Kidney (tissue), 22 donors: ENCODE measurements at places on chromosomes 1 and 21. TPM values are rescaled to one million over a fixed set of nuclear protein-coding genes. Genes with fewer than 3 reads are reported as not detected.

- no peak for DNase-seq
Measured at GRCh38 chr1:52706941-52707926, 9.1 kb upstream of the COA7 start.

DNA sequence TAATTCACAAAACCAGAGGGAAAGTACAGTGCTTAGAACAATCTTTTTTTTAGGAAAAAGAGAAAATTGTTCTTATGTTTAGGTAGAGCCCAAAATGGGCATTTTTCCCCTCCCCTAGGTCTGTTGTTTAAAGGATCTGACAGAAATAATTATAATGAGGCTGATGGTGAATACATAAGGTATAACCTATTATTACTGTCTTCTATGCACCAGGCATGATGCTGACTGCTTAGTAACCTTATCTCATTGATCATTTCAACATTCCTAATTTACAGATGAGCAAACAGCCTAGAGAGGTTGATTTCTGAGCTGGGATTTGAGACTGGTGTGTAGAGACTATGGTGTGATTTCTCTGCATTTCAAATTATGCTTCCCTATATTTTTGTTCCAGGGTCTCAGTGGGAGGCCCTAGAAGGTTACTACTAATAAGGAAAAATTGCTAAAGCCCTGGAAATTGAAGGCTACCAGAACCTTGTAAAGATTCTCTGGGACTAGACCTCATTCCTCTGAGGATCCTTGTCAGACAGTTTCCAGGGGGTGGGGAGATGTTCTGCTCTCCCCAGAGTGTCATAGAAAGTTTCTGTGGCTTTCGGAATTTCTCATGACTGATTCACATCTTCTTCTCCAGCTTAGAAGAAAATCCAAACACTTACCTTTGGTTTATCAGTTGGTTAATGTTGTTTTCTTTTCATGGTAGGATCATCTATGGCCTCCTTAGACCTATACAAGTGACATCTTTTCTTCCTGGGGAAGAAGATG is 44.9 kb downstream of the ROR1 start:
- no peak for DNase-seq

Gene DPT
- polyA plus RNA-seq: 4.8 TPM

Gene STUM
- polyA plus RNA-seq: 1.9 TPM

Gene LRRC38
- polyA plus RNA-seq: not detected

Gene CELA3B
- not detected for polyA plus RNA-seq

Gene FAM89A
- polyA plus RNA-seq: 19.9 TPM

Gene RGSL1
- polyA plus RNA-seq: not detected
